ENCODE measurements at places on chromosomes 16 and 17. TPM values are rescaled to one million over a fixed set of nuclear protein-coding genes. Genes with fewer than 3 reads are reported as not detected.

Gene HOXB6
- total RNA-seq: not detected

Gene PRKCA
- 88.6 TPM for total RNA-seq

Gene KRTAP9-2
- total RNA-seq: not detected

Gene C1QL1
- not detected for total RNA-seq

Gene CRYBA1
- total RNA-seq: not detected

Gene ITGB3
- not detected for total RNA-seq

GRCh38 chr17:51257150-51258081 lies 2.4 kb downstream of the MBTD1 start:
- no peaks in the 10 kb centered on the region for H3K27me3 ChIP-seq
- no peak overlapping the region for H3K4me3 ChIP-seq
- H3K36me3 ChIP-seq: peaks cover 36% of the 10 kb centered on the region
- H3K4me1 ChIP-seq: peaks cover 32% of the 10 kb centered on the region
- no peak for DNase-seq

DNA sequence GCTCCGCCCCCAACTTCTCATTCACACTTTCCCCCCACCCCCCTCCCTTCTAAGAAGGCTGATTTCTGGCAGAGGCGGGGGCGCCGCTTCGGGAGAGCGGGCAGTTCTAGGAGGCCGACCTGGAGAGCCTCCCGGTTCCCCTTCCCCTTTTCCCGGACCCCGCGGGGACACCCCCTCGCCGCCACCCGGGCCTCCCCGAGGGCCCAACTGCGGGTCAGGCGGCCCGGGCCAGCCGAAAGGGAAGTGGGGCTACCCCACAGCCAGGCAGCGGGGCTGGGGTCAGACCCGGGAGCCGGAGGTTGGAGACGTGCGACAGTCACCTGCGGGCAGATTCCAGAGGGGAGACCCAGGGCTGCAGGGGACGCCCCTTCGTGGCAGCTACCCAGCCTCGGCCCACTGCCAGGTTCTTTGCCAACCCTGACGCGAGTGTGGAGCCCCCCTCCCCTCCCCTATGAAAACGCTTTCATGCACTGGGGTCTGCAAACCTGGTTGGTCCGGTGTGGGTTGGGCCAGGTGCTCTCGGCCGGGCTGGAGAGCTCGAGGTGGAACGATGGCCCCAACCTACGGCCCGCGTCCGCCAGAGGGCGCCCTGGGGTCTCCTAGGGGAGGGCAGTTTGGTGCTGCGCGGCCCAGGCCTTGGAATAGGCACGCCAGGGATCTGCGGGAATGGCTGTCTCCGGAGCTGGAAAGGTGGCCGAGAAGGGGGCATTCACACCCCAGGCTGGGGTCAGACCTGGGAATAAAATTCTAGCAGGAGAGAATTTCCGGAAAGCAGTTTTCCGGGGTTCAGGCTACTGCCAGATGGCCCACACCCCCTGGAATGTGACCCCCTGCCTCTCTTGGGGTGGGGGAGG lies 721 bp upstream of the SOCS3 start:
- DNase-seq: peak; percentile 90
- peaks cover 22% of the 10 kb centered on the region for H3K36me3 ChIP-seq
- H3K27me3 ChIP-seq: peaks cover 2% of the 10 kb centered on the region
- peak overlapping the region; percentile 85 for H3K4me3 ChIP-seq

All from CD4-positive, alpha-beta T cell (primary cell).